ENCODE measurements at places on chromosomes 2 and 18.

DNA sequence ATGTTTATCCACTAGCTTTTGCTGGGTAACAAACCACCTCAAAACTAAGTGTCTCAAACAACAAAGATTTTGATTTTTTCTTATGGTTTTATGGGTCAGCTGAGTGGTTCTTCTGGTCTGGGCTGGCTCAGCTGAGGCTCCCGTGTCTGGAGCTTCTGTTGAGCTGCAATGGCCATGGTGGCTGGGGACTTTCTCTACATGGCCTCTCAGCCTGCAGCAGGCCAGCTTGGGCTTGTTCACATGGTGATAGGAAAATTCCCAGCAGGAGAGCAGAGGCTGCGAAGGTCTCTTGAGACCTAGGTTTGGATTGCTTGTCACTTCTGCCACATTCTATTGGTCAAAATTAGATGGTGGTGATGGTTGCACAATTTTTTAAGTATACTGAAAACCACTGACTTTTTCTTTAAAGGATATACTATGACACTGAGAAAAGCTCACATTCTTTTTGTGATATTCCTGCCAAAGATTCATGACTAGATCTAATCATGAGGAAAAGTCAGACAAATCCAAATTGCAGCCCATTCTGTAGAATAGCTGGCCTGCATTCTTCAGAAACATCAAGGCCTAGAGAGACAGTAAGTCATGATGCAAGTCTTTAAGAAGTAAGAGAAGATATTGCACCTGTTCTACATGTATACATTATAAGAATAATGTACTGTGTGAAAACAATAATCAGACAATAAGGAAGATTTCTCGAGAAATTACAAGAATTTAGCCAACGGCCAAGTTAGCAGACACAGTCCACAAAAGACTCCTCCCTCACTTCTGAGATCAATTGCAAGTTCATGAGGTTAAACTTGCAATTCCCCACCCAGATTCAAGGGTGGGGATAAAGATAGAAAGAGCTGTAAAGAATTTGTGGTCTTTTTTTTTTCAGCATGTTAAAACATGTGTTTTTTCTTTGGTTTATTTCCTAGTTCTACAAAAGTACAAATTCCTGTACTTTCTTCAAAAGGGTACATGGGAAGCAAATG, 35.0 kb upstream of the IL1R2 start:
- no peak for DNase-seq

GRCh38 chr2:192953116-192953515, 758.4 kb upstream of the TMEFF2 start:
- no peak for DNase-seq

GRCh38 chr18:58009166-58009565, 34.9 kb upstream of the NEDD4L start:
- no peak for DNase-seq

- no peak for DNase-seq
These were observed 40.2 kb downstream of the PID1 start for GRCh38 chr2:229230911-229231310.

DNA sequence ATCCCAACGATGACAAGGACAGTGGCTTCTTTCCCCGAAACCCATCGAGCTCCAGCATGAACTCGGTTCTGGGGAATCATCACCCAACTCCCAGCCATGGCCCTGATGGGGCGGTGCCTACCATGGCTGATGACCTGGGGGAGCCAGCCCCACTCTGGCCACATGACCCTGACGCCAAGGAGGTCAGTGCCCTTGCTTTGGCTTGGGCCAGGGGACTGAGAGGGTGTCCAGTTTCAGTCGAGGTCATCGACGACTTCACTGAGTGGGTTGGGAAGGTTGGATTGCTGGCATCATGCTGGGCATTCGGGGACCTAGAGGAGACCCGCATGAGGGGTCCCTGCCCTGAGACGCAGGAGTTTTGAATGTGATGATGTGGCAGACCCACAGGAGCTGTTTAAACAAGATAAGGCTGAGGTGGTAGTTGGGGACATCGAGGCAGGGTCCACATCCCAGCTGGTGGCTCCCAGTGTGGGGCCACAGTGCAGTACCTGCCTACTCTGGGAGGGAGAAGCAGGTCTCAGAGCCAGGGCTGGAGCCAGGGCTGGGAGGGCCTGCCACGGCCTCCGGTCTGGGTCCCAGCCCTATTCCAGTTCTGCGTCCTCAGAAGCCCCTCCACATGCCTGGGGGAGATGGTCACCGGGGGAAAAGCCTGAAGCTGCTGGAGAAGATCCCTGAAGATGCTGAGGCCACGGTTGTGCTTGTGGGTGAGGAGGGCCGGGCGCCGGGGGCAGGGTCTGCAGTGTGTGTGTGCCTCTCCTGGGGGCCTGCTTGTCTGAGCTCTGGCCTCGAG, 6.0 kb downstream of the SLC4A3 start:
- no peak for DNase-seq

- no peak for DNase-seq
These were observed 7.3 kb downstream of the IRS1 start for GRCh38 chr2:226792155-226792881.

- DNase-seq = no peak
These were observed 78.5 kb downstream of the PPP1R1C start for GRCh38 chr2:182064019-182064778.

DNA sequence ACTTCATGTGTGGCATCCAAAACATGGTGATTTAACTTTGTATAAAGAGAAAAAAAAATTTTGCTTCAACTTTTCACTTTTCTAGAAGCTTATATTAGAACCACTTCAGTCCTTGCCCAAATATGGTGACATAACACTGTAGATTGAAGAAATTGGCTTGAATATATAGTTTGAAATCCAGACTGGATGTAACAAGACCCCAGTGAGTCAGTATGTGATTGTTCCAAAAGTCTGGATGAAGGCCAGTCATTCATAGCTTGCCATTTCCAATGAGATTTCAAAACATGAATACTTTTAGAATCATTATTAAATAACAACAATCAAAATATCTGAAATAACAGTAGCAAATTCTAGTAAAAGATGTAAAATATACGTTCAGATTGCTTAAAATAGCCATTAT, 104.8 kb upstream of the FN1 start:
- DNase-seq = no peak

GRCh38 chr18:38751898-38752297, 1186.3 kb upstream of the CELF4 start:
- DNase-seq = no peak

DNA sequence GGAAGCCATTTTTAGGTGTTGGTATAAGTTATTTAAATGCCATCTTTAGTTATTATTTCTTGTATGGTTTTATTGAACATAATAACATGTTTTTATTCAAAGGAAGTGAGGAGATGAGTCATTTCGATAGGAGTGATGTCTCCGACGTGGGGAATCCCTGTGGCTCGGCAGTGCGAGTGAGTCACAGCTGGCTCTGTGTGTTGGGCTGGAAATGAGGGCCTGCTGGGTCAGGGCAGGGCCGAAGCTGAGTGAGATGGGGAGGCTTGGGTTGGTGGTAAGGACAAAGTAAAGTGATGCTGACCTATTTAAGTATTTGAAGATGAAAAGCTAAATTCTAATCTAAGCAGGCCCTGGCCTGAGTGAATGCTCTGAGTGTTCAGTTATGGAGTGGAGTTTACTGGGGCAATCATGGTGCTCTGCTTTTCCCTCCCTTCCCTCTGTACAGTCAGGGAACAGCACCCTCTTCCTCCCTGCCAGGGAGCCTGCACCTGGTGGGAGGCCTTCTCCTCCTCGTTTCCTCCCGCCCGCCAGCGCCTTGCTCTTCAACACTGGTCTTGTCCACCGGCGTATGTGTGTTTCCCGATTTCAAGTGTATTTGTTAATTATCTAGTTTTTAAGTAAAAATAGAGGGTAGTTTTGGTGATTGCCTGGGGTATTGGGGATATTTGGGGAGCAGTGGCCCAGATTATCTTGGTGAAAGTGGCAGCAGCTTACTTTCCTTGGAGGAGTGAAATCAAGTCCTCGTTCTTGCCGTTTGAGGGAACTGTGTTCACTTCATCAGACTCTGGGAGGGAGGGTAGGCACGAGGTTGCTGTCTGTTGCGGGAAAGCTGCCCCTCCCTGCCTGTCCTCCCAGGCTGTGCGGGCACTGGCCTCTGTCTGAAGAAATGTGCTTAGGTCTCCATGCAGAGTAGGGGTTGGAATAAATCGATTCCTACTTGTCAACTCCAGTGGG, 157.0 kb downstream of the LDLRAD4 start:
- DNase-seq = no peak

GRCh38 chr18:2920546-2921343, 73.9 kb downstream of the EMILIN2 start:
- no peak for DNase-seq

GRCh38 chr18:32249147-32249929, 59.5 kb downstream of the MEP1B start:
- DNase-seq = no peak

GRCh38 chr2:128581849-128582244, 263.2 kb upstream of the HS6ST1 start:
- no peak for DNase-seq

DNA sequence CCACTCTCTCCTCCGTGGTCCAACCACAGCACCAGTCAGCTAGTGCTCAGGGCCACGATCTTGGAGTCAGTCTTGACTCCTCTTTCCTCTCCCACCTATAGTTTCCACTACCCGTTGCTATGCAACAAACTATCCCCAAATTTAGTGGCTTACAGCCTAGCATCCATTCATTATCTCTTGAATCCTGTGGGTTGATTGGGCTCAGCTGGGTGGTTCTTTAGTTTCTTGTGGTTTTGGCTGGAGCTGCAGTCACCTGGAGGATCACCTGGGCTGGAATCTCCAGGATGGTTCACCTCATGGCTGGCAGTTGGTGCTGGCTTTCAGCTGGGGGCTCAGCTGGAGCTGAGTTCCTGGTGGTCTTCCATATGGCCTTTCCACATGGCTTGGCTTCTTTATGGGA, 149.9 kb downstream of the ASB1 start:
- DNase-seq = no peak

GRCh38 chr2:68278169-68278568, 25.8 kb upstream of the PPP3R1 start:
- no peak for DNase-seq

DNA sequence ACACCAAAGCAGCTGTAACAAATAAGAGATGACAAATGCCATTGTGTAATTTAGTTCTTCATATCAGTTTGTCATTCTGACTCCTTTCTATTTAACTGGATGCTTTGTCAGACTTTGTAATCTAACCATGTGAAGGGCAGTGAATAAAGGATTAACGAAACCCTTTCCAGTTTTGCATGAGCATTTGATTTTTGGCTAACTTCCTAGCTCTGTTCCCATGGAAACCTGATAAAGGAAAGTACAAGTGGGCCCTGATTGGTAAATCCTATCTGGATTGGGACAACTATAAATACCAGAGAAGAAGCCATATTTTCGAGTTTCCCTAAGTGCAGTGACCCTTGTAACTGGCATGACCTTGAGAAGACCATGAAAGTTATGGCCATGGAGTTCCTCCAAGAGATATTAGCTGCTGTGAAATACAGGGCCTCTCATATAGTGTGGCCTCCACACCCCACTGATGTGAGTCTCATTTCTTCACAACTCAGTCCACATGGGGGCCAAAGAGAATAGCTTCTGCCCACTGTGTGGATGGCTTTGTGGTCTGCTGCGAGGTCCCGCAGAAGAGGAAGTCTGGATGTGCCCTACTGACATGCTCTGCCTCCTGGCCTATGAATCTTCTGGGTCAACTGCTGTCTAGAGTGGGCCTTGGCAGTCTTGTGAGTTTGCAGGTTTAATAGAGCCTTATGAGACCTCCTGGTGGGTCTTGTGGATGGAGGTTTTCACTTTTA, 38.2 kb upstream of the CYP1B1 start:
- no peak for DNase-seq

DNA sequence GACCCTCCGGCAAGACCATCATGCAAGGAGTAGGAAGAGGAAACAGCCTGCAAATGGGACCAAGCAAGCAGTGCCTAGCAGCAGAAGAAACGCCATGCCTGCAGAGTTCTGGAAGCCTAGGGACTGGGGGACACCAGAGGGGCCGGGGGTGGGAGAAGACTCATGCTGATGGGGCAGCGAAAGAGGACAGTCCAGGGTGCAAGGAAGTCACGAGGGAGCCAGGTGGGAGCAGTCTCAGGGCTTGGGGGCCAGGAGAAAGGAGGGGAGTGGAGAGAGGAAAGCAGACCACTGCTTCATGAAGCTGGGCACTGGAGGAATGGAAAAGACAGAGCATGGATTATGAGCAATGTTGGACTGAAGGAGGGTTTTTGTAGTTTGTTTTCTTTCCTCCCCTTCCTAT, 119.4 kb upstream of the CAPN13 start:
- no peak for DNase-seq

DNA sequence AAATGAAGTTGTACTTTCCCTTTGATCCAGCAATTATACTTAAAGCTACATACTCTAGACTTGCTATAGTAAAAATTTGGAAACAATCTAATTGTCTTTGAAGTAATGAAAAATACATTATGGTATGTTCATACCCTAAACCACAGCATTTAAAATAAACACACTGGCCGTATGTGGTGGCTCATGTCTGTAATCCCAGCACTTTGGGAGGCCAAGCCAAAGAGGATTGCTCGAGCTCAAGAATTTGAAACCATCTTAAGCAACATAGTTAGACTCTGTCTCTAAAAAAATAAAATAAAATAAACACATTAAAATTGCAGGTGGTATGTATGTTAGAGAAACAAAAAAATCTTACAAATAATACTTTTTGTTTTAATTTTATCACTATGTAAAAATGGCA, 208.1 kb upstream of the KLHL14 start:
- no peak for DNase-seq

DNA sequence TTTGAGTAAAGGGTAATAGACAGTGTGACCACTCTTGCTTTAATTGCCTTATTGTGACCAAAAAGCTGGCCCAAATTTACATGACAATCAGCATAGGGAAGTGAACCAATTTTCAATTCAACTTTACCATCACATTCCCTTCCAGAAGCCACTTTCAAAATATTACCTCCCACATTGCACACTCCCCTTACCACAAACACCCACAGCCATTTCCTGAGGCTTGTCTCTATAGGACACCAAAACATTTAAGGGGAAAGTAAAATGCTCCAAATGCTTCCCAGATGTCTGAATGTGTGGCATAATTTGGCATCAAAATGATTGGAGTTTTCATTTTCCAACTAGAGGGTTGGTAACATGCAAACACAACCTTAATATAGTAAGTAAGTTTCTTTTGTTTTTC, 616.1 kb downstream of the SLC4A3 start:
- no peak for DNase-seq

DNA sequence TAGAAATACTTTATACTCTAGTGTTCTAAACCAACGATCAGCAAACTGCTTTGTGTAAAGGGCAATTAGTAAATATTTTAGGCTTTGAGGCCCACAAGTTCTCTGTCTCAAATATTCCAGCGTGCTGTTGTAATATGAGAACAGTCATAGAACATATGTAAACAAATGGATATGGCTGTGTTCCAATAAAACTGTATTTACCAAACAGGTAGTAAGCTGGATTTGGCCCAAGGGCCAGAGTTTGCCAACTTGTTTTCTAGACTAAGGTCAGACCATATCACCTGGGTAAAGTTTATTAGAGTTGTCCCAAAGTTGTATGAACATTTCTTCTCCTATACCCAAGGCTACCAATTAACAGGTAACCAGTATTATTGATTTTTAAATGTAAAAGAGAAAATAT, 303.2 kb upstream of the MC4R start:
- DNase-seq = no peak

DNA sequence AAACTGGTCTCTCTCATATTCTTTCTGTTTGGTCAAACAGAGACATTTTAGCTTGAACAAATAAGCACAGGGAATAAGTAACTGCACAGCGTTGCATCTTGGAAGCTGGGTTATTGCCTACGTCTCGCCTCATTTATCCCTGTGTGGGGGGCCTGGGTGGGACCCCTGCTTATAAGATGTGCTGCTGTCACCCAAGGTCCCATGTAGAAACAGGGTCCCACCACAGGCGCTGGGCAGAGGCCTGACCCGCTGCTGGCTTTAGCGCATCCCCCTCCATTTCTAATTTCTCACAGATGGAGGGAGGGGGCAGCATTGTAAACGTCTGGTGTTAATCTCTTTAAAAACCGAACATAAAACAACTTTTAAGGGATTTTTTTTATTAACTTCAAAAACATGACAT, 207.8 kb downstream of the HDAC4 start:
- no peak for DNase-seq
